ENCODE measurements at places on chromosomes 5 and 9.

DNA sequence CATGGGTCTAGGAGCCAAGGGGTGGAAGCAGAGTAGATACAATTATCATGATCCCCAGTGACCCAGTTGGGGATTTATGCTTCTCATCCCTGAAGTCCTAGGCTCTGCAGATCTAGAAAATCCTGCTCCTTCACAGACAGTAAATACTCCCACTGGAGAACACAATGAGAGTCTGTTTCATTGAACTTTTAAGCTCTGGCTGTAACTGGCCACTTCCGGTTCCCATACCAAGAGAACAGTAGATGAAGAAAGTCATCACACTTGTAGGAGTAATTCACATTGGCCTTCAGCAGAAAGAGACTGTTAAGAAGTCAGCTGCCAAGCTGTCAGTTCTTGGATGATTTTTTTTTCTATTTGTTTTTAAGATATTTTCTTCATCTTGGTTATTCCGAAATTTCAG, 597.1 kb downstream of the ACTL7B start:
- DNase-seq: no peak

- no peak for DNase-seq
These were observed 17.4 kb downstream of the SLC12A2 start for GRCh38 chr5:128100860-128101557.

DNA sequence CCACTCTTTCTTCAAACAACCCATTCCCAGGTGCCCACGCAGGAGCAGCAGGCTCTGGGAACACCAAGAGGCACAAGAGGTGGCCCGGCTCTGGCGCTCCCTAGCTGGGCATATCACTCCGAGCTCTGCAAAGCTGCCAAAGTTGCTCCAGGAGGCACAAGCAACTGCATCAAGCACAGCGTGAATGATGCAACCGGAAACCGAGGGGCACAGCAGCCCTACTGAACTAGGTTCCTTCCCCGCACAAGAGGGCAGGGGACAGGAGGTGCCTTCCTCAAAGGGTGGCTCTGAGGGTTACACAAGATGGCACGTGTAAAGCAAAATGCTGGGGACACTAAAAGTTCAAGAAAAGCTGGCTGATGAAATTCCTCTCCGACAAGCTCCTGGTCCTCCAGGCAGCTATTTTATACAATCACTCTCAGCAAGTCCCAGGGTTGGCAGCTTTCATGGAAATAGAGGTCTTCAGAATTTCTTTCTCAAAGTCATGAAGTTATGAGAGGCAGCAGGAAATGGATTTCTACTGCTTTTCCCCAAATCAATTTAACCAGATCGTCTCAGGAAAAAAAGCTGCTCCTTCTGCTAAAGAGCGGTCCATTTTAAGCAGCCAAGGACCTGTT, 22.9 kb downstream of the PSMB7 start:
- no peak for DNase-seq

DNA sequence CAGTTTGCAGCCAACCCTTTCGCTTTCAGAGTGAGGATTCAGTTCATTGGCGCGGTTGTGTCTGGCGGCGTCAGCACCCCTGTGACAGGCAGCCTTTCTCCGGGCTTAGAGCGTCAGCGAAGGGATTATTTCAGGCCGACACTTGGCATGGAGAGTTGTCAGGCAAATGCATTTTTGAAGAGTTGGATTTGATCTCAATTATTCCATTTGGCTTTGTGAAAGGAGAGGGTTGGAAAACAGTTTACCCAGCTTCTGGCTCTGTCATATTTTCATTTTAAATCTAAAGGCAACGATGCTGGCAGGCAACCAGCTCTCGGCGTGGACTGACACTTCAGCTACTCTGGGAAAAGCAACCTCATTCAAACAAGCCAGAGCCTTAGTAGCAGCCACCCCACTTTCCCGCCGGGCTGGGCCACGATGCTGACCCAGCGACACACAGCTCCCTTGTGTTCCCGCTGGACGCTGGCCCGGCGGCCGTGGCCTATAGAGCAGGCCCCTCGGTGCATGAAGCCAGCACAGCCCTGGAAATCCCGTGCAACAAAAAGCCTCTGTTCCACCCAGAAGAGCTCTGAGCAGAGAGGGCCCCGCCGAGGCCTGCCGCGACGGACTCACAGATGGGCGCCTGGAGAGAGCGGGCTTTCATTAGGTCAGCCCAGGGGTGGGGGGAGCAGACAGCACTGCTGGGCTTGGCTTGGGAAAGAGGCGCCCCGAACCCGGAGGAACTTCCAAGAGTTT, 28.9 kb upstream of the LPCAT1 start:
- no peak for DNase-seq

GRCh38 chr5:151070449-151070848, 10.4 kb downstream of the TNIP1 start:
- DNase-seq: no peak

- DNase-seq: no peak
These were observed 12.7 kb upstream of the AHRR start for GRCh38 chr5:308672-309271.

- DNase-seq: no peak
These were observed 60.3 kb upstream of the RIOK2 start for GRCh38 chr5:97243353-97243752.

DNA sequence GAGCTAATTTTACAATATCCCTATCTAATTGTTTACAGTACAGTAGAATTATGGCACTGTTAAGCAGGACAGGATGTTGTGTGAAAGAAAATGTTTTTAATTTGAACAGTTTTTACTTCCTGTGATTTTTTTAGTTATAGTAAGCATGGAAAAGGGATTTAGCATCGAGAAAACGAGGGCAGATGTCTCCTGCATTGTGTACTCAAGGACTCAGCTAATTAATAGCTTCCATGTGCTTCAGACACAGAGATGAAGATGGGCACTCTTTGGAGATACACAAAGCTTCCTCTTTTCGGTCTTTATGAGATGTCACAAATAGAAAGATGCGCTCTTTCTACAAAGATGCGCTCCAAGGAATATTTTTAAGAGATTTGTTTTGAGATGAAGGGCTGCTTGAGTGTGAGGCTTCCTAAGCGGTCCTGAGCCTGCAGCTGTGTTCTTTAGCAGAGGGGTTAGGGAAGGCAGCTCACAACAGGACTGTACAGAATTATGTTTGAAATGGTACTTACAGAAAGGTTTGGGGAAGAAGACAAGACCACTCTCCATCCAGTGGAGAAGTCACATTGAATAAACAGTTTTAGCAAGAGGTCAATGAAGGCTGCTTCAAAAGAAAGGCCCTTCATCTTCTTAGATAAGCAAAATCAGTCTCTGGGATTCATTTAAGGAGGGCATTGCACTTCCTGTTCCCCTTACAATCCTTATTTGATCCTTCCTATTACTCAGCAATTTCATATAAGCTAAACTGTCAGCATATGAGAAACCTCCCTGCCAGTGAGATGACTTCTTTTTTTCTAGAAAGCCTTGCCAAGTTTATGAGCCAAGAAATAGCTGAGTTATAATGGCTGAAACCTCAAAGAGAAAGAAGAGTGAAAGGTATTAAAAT, 311.5 kb downstream of the EFNA5 start:
- DNase-seq: no peak

Measured in CD8-positive, alpha-beta T cell (primary cell).